ENCODE measurements at places on chromosomes 2 and 18.

- DNase-seq = no peak
These were observed 130.0 kb upstream of the CTDP1 start for GRCh38 chr18:79549638-79550000.

- no peak for DNase-seq
These were observed 64.0 kb downstream of the FMNL2 start for GRCh38 chr2:152399003-152399402.

- no peak for DNase-seq
These were observed 114.0 kb downstream of the RAPGEF4 start for GRCh38 chr2:172849519-172850217.

DNA sequence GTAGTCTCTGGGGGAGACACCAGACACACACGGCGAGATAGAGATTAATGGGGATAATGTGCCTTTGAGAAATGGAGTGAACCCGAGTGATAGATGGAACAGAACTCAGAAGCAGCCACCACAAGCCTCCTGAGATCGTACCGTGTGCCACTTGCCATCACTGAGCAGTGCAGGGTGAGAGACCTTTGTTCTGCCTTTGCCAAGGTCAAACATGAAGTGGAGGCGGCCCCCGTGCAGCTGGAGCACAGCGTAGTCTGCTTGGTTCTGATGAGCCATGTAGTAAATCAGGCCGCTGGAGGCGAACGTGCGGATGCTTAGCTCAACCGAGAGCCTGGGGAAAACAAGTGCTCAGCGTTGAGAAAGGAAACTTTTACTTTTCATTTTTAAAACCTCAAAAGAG lies 167.0 kb downstream of the LAMA1 start:
- DNase-seq = no peak

DNA sequence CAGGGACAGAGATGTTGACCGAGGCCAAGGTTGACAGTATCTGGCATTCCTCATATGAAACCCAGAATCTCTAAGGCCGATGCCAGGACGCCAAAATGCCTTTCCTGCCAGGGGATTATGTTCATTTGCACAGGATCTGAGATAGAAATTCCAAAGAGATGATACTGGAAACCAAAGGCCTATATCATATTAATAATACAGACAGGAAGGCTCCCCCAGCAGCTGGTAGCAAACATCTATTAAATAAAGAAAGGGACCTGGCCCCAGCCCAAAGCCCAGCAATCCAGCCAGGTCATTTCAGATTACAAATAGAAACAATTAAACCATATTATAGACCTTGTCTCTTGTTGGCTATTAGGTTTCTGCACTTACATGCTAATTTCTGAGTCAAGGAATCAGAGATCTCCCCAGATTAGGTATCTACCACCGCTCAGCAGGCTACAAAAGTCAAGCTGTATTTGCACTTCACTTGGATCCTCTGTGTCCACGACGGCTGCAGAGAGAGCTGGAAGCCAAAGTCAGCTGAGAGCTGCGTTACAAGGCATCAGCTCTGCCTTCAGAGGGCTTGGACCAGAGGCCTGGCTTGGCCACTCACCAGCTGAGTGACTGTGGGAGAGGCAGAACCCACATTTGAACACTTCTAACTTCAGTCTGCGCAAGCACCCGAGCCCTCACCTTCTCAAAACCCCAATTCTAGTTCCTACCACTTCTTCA lies 269.3 kb upstream of the SIX2 start:
- DNase-seq = no peak

DNA sequence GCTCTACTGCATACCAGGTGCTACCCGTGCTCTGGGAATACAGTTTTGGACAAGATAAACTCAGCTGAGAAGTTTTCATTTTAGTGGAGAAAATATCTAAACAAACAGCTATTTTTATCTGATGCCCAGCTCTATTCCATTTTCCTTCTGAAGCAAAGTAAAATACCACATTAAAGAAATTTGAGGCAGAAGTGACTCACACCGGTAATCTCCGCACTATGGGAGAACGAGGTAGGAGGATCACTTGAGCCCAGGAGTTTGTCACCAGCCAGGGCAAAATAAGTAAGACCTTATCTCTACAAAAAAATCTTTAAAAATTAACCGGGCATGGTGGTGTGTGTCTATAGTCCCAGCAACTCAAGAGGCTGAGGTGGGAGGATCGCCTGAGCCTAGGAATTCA lies 416.2 kb upstream of the LYPD1 start:
- DNase-seq = no peak

DNA sequence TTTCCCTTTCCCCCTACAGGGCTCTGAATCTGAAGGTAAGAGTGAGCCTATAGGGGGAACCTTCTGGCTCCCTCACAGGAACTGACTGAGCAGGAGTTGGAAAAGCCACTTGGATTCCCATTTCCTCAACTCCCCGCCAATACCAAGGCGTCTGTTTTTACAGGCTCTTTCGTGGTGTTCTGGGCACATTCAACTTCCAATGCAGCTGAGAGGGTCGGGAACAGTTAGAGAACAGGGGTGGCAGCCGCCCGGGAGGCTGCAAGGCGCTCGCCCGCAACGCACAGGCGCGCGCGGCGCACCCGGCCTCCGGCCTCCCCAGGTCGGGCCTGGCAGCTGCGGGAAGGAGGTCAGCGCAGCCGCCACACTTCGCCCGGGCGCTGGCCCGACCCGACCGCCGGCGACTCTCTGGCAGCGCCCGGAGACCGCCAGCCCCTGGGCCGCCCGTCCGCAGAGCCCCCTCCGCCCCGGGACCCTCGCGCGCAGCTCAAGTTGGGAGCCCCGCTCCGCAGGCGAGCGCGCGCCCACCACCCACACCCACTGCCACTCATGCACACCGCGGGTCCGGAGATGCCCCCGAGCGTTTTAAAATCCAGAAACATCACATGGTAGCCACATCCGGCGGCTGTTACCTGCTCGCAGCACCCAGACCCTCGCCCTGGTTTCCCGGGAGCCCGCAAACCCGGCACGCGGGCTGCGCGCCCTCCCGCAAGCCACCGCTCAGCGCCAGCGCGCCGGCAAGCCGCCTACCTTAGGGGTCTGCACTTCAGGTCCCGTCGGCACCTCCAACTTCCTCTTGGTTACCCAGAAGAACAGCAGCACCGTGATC lies 816 bp downstream of the GALNT14 start:
- DNase-seq = no peak

GRCh38 chr2:84849271-84849952 lies 31.5 kb downstream of the TRABD2A start:
- DNase-seq = no peak

GRCh38 chr18:62590799-62591590 lies 68.2 kb downstream of the ZCCHC2 start:
- DNase-seq = no peak

- DNase-seq = no peak
These were observed 44.2 kb upstream of the AQP4 start for GRCh38 chr18:26909599-26910290.

DNA sequence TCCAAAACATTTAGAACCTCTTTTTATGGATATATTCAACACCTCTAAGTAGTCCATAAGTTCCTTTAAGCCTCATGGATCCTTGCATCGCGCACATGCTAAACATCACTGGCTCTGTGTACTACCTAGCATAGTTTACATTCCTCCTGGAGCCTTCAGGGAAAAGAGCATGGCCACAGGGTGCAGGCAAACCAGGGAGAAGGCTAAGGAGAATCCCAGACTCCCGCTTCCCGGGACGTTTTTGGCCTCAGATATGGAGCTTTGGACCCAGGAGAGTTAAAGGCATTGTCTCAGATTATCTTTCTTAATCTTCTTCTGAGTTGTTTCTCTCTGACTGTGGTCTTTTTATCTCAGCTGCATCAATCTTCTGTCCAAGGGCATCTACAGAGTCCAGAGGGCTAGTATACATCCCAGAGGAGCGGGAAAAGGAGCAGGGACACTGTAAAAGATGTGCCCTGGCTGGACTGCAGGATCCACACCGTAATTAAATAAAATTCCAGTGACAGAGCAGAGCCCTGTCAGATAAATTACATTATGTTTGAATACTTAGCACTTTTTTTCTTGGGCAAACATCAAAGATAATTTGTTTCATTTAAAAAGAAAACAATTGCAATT lies 36.9 kb downstream of the RIT2 start:
- no peak for DNase-seq

DNA sequence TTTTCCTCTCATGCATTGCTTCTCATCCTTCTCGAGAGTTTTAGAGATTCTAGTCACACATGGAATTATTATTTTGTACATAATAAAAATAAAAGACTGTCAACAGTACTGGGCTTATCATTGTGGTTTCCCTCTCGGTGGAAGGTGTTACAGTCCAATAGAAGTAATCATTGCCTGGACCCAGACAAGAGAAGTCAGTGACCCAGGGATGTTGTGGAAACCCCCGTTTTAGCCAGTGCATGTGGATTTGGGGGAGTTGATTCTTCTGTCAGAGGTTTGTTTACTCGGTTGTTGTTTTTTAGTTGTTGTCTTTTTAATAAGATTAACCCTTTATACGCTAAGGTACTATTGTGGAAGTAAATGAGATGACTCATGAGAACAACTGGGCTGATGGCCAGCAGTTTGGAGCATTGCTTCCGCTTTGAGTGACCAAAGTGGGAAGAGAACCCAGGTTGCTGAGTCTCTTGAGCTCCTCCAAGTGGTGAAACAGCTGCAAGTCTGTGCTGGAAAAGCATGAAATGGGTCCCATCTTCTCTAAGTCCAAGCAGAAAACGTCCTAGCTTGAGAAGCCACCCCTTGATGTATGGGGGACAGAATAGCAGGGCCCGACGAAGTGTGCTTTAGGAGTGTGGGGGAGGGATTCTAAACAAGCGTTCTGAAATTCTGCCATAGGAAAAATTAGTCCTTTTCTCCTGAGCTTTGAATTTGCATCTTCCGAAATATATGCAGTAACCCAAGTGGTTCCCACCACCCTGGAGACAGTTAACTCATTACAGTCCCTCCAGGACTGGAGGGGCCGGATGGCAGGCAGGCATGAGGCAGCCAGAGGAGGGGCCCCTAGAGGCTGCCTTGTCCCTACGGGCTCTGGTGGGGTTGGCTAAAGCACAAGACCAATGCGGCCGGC lies 61.8 kb upstream of the GPR45 start:
- no peak for DNase-seq

- no peak for DNase-seq
These were observed 376.7 kb downstream of the XIRP2 start for GRCh38 chr2:167265004-167265403.

- no peak for DNase-seq
These were observed 23.2 kb downstream of the RNF152 start for GRCh38 chr18:61869636-61870035.

DNA sequence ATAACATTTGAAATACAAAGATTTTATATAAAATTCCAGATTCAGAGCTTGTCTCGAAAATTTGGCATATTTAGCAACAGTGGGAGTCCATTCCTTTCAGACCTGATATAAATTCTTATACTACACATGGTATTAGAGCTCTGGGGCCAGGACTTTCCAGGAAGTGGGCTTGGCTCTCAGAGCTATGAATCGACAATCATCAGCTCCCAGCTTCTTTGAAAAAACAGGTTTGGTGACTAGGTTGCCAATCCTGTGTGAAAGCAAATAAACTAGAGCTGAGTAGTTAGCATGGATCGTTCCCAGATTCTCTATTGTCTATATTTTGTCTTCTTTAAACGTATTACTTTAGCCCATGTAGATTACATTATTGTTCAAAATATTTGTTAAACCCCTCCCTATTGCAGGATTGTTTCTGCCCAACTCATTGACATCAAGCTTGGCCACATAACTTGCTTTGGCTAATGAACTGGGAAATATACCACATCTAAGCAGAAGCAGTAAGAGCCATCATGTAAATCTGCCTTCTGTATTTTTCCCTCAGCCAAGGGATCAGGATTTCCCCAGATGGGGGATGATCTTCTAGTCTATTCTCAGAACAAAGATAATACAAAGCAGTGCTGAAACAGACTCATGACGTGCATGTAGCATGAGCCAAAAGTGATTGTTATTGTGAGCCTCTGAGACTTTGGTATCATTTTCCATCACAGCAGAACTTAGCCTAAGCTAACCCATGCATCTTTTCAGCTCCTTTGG lies 105.4 kb downstream of the KCNH7 start:
- no peak for DNase-seq

DNA sequence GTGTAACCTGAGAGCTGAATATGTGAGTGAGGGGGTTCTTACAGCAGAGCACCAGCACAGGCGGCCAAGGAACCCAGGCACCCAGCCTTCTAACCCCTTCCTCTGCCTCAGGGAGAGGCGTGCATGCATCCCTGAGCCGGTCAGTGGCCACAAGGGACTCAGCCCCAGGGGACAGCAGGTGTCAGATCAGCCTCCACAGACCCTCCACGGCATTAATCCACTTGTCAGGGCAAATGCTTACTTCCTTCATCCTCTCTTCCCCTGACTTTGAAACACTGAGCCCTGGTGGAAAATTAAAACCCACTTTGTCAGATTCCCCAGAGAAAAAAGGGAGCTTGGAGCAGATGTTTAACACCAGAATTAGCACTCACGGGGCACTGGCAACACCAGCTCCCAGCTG lies 60.5 kb upstream of the SMAD2 start:
- no peak for DNase-seq

DNA sequence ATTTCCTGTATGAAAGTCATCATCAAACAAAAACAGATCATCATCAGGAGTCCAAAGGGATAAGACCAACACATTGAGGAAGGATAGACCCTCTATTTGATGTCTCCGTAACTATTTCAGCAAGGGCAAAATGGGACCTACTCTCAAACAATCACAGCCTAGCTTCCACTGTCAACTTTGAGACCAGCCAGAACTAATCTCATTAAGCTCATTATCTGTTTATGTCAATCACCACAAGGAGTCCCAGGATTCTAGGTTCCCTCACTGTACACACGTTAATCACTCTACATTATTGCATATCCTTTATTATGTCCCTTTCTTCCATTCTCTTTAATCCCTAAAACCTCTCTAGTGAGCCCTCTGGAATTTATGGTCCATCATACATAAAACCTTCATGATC lies 370.3 kb upstream of the LINC00305 start:
- DNase-seq = no peak

DNA sequence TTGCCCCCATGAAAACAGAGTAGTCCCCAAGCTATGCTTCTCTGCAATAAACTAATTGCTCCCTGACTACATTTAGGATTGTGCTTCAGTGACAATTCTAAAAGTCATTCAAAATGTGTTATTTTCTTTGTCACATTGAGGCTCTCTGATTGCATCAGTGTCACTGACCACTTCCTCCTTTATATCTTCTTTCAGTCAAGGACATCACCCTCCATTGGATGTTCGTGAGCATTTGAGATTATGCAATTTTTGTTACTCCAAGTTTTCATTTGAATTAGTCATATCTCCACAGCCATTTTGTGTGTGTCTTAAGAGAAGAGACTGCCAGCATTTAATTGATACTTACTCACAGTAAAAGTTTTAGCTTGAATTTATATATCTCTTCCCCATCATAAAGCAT lies 780.8 kb upstream of the GCFC2 start:
- no peak for DNase-seq

- DNase-seq = no peak
These were observed at the start of gene CPO for GRCh38 chr2:206939340-206939739. CPO (plus strand) TSS chr2:206939518; CDS start chr2:206939600, 82 bp downstream.

GRCh38 chr18:48408727-48409590 lies at the start of gene ZBTB7C:
ZBTB7C (minus strand) TSS chr18:48409383.
- DNase-seq = no peak

DNA sequence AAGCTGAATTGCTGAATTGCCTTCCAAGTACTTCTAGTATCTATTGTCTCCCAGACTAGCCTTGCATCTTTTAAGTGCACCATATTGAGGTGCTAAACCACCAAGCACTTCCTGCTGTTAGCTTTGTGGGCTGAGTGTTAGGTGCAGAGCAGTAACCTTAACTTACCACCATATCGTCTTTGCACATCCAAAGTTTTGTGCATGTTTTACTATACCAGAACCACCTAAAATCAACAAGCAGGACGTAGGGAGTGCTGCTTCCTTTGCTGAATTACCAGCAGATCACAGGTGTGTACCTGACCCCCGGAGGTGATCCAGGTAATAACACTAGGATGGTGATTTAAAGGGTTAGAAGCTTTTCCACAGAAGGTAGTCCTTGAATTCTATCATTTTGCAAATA lies 359.9 kb upstream of the HNRNPA3 start:
- no peak for DNase-seq
